ENCODE measurements at places on chromosomes 7 and 10.

DNA sequence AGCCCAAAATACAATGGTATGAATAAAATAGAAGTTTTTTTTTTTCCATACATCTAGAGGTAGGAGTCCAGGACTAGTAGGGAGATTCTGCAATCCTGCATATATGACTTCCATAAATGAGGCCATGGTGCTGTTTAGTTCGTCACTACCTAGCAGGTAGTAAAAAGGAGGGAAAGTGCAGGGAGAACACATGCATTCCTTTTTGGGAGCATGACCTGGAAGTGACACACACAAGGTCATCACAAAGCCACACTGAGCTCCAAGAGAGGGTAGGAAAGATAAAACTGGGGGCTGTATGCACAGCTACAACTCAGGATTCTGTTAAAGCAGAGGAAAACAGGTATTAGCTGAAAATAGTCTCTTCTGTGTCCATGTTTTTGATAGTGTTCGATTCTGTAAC lies 2.2 kb downstream of the CROT start:
- no peak for DNase-seq

DNA sequence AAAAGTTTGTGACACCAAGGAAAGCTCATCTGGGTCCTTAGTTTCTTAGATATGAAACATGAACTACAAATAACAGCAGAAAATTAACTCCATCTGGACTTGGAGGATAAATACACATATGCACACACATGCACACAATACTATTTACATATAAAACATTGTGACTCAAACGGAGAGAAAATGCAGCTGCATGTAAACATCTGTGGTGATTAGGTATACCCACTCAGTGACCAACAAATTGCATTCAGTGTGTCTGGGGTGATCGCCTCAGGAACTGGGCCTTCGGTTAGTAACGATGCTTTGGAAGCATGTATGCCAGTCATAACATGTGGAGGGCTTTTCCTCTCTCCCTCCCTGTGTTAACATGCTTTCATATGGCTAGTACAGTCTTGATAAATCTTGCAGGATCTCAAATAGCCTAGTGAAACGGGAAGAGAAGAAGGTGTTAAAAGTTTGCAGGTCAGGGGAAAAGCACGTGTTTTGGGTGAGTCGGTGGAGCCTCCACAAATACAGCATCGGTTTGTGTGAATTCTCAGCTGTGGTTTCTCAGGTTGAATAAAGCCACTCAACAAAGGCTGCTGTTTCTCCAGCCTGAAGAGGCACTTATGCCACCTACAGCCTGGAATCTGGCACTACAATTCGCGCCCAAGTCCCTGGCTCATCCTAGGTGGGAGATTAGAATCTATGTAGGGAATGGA lies 8.7 kb upstream of the GLRX3 start:
- DNase-seq: peak; percentile 74

DNA sequence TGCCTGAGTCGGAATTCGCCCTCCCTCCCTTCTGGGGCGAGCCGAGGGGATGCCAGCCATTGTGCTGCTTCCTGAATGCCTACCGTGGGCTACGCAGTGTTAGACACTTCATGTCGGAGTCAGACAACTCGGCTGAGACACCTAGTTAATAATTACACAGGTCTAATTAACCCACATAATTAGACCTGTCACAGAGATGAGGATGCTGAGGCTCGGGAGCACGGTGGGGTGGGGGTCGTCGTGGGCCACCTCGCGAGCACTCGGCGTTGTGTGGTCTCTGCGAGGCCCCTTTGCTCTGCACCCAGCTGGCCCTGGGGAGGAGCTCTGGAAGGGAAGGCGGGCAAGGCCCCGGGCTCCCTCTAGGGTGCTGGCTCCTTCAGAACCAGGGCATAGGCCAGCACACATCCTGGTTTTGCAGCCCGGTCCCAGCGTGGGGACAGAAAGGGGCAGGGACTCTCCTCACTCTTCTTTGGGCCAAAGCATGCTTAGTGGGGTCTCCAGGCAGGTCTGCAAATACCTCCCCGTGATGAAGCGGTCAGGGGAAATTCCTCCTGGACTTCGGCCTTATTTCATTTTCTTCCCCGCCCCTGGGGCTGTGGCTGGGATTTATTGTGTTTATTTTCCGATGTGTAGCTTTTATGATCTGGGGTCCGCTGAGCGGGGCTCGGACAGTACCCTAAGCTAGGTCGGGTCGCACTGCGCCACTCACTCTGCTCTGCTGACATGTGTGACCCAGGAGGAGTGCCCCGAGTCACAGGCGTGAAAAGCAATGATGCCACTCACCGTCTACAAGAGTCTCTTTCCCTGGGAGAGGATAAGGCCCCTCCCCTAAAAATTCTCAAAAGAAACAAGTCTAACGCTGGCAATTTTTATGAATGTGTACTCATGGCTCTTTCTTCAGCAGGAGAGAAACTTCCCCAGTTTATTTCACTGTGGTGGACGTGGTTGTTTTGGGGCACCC lies 4.9 kb upstream of the FOXL3 start:
- no peak for DNase-seq

DNA sequence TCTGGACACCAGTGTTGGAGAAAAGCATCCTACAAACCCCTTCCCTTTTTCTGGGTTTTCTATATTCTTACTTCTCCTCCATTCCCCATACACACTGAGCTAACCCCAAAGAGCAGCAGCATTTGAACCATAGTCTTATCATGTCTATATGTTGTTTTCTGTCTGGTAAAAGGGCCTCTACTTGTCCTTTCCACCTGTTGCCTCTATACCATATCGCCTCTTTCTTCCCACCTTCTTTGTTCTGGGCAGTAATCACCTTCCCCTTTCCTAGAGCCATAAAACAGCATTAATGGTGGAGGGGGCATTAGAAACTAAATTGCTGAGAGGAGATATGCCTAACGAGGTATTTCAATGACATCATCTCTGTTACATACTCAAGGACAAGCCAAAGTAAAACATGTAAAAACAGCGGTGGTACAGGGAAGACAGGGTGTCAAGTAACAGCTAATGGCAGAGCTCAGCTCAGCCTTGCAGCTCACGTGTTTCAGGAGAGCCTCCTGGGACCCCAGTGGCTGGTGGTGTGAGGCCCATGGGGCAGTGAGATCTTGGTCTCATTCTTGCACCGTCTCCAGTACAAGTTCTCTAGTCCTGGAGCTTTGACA lies 20.6 kb downstream of the NPY start:
- DNase-seq: no peak

GRCh38 chr10:7302392-7302906 lies 108.4 kb downstream of the SFMBT2 start:
- DNase-seq: no peak

DNA sequence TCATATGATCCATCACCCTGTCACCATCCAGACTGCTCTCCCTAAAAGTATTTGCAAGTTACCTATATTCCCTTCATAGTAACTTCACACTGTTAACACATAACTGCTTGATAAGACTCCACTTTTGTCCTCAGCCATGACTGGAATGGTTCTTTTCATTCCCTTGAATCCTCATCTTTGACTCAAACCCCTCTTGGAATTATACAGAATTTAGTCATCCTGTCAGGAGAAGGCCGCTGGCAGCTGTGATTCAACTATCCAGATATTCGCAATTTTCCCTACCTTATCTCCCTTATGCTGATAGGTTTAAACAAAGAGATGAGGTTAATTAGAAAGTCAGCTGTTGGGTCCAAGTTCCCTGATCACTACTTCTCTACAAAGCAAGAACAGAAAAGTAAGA lies 143.0 kb upstream of the HPS1 start:
- DNase-seq: no peak

DNA sequence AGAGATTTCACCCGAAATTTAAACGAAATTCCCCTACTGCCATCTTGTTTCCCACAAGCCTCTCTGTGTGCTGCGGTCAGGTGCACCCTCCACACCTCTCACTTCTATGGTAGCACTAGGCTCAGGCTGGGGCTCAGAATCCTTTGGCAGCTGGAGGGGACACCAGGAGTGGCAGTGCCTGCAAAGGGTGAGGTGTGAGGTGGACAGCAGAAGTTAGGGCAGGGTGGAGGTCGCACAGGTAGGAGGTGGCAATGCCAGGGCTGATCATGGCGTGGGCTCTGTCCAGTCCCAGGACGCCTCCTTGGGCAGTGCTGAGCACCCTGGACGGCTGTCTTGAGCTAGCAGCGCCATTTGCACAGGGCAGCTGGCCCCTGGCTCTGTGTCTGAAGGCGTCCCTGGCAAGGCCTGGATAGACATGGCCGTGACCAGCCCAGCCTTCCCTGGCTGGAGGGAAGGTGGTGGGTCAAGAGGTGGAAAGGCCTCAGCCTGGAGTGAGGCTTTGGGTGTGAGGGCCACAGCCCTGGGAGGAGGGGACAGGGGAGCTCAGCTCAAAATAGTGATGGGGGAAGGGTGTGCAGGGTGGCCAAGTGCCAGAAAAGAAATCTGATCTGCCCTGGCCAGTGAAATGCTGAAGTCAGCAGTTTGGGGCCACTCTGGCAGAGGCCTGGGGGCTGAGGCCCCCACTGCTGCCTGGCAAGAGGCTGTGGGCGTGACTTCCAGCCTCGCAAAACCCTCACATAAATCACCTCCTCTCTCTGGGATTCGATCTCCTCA lies 40.0 kb downstream of the ZCCHC24 start:
- DNase-seq: no peak

- no peak for DNase-seq
These were observed 335.1 kb downstream of the BMPER start for GRCh38 chr7:34240417-34240816.

Measured in activated CD8-positive, alpha-beta memory T cell treated with anti-CD3 and anti-CD28 coated beads for 24 hours (primary cell).